ENCODE measurements at places on chromosomes 5 and 9. TPM values are rescaled to one million over a fixed set of nuclear protein-coding genes. Genes with fewer than 3 reads are reported as not detected.

ENTREP1 gene
- total RNA-seq = under 0.01 TPM

SPZ1 gene
- not detected for total RNA-seq

SPINK6 gene
- total RNA-seq = not detected

NAIP gene
- 5.0 TPM for total RNA-seq

CKMT2 gene
- 1.3 TPM for total RNA-seq

SPATA31E1 gene
- total RNA-seq = not detected

ANKDD1B gene
- total RNA-seq = 0.95 TPM

CTSV gene
- total RNA-seq = 0.16 TPM

INSL6 gene
- total RNA-seq = not detected

CTXN3 gene
- not detected for total RNA-seq

NUTM2F gene
- total RNA-seq = not detected

GRM6 gene
- total RNA-seq = under 0.01 TPM

FGF18 gene
- under 0.01 TPM for total RNA-seq

NTNG2 gene
- 3.5 TPM for total RNA-seq

ADAMTS2 gene
- total RNA-seq = 36.8 TPM

FOXD4L6 gene
- total RNA-seq = not detected

LCNL1 gene
- 0.16 TPM for total RNA-seq

CAMK4 gene
- 3.5 TPM for total RNA-seq

Data from bronchial smooth muscle cell (primary cell).